Skin of body (tissue), 3 donors: ENCODE measurements at places on chromosomes 2 and 18. TPM values are rescaled to one million over a fixed set of nuclear protein-coding genes. Genes with fewer than 3 reads are reported as not detected.

The USP37 gene
- 19.9 TPM for total RNA-seq

The LYG2 gene
- total RNA-seq, result 16.5 TPM

DNA sequence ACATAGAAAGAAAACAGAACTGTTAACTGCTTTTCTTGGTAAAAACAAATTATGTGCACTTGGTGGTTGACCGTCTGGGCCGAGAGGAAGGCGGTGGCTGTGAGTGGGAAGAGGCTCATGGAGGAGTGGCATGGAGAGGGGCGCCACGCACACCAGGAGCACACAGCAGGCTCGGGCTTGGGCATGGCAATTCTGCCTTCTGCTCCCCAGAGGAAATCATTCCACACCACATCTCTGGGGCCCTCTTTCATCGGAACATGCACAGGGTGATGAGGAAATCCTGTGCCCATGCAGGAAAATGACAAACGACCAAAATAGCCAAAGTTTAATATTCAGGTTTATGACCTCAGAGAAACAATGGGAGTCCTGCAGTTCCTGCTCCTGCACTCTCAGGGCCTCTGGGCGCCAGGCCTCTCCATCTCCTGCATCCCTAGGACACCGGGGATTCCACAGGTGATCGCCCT, 26.4 kb downstream of the WDFY1 start:
- no peak for DNase-seq

DNA sequence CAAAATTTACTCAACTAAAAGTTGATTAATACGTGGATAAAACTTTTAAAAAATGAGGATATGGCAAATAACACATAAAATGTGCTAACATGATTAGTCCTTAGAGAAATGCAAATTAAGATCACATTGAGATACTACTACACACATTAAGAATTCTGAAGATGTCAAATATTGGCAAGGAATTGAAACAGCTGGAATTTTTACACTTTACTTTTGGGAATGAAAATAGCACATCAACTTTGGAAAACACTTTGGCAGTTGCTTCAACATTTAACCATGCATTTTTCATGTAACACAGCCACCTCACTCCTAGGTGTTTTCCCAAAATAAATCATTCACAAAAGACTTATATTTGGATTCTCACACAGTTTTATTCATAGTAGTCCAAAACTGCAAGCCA, 687.9 kb upstream of the SETBP1 start:
- peak; percentile 8 for DNase-seq

GRCh38 chr2:128640166-128640844, 321.6 kb upstream of the HS6ST1 start:
- no peak for DNase-seq

GRCh38 chr2:134917888-134918525, 615 bp upstream of the CCNT2 start:
- peak; percentile 97 for DNase-seq

GRCh38 chr2:3102081-3102921, 275.3 kb downstream of the EIPR1 start:
- DNase-seq, result no peak
